ENCODE measurements at places on chromosomes 4 and X.

- DNase-seq, result no peak
These were observed 27.3 kb downstream of the BBS12 start for GRCh38 chr4:122759639-122760310.

DNA sequence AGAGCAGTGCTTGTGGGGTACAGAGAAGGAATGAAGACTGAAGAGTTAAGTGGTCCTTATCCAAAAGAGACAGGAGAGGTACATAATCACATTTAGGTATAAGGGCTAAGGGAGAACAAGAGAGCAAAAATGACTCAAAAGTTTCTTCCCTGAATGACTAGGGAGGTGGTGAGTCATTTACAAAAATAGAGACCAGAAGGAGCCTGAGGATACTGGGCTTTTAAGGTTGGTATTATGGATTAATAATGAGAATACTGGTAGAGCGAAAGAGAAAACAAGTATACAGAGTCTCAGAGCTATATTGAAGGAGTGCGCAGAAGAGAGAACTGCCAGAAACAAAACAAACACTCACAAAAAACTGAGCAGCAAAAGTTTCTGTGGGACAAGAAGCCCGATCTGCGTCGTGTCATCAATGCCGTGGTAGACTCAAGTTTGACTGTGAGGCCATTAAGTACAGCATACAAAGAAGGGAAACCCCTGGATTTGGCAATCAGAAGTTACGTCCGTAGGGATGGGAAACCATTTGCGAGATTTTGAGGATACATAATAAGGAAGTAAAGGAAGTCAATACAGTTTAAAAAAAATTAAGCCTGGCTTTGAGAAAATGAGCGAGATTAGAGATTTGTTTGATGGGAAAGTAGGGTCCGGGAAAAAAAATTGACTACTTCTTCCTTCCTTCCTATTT lies 129.1 kb upstream of the STIM2 start:
- DNase-seq, result no peak

- no peak for DNase-seq
These were observed 22.0 kb upstream of the STK26 start for GRCh38 chrX:132001127-132001526.

DNA sequence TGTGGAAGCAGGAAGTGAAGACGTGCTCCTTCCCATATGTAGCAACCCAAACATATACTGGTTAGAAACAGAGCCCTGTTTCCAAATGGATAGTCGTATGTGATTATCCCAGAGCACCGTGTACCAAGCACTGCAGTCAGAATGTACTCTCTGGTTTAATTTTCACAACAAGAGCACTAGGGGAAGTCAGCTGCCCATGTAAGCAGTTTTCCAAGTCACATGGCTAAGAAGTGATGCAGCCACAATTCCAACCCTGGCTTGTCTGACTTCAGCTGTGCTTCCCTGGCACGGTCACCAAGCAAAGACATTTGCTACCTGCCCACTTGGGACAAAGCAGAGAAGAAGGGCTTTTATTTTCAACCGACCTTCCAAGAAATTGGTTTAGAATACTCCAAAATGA lies 28.2 kb upstream of the CEP135 start:
- no peak for DNase-seq

- DNase-seq, result no peak
These were observed 223.8 kb upstream of the TAPT1 start for GRCh38 chr4:16450031-16450430.

Data from activated CD4-positive, CD25-positive, alpha-beta regulatory T cell treated with anti-CD3 and anti-CD28 coated beads, Interleukin-2, amount 50 U/mL, for 72 hours (primary cell).